ENCODE measurements at places on chromosomes 12 and 14.

GRCh38 chr14:102171173-102172020 is 31.7 kb downstream of the WDR20 start:
- no peak for DNase-seq

- DNase-seq: no peak
Observed at GRCh38 chr12:47954058-47954457, 9.3 kb upstream of the TMEM106C start.

- DNase-seq: no peak
Observed at GRCh38 chr12:92472201-92472600, 230.6 kb upstream of the PLEKHG7 start.

DNA sequence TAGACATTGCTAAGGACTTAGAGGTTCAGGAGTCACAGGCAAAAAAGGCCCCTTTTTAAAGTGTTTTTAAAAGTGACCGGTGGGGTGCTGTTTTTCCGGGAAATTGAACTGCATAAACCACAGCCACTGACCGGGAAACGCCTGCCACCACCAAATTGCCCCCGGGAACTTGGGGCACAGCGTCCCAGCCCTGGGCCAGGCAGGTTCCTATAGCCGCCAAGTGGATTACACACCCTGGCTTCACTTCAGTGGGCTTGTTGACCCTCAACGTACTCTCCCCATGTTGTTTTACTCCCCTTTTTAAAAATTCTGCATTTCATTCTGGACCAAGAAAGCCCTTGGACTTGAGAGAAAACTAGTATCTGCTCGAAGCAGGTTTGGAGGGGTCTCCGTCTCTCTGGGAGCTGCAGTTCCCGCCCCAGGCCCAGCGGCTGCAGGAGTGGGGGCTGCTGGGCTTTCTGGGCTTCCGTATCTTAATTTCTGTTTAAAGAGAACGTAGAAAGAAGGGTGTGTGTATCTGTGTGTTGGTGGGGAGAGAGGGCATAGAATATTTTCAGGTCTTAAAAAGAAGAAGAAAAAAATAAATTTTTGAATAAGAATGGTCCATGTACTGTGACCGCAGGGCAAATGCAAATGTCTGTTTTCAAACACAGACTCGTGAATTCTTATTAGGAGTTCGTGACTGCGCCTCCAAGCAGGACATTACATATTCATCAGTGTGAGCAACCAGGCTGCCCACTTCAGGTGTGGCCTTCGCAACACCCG is 82.9 kb downstream of the PAPOLA start:
- DNase-seq: no peak

- DNase-seq: no peak
Observed at GRCh38 chr12:112443916-112444315, 25.2 kb downstream of the PTPN11 start.

GRCh38 chr14:93972618-93973205 is 3.7 kb downstream of the ASB2 start:
- no peak for DNase-seq

- no peak for DNase-seq
Observed at GRCh38 chr12:83827860-83828259, 1084.7 kb downstream of the SLC6A15 start.

DNA sequence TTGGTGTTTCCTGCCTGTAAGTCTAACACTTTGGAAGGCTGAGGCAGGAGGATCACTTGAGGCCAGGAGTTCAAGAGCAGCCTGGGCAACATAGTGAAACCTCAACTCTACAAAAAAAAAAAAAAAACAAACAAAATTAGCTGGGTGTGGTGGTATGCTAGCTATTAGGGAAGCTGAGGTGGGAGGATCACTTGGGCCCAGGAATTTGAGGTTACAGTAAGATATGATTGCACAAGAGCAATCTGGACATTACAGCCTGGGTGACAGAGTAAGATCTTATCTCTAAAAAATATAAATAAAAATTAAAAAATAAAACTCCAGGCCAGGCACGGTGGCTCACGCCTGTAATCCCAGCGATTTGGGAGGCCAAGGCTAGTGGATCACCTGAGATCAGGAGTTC is 39.8 kb upstream of the CMKLR1 start:
- DNase-seq: no peak

GRCh38 chr14:101721111-101721510 is 40.4 kb upstream of the PPP2R5C start:
- DNase-seq: no peak

DNA sequence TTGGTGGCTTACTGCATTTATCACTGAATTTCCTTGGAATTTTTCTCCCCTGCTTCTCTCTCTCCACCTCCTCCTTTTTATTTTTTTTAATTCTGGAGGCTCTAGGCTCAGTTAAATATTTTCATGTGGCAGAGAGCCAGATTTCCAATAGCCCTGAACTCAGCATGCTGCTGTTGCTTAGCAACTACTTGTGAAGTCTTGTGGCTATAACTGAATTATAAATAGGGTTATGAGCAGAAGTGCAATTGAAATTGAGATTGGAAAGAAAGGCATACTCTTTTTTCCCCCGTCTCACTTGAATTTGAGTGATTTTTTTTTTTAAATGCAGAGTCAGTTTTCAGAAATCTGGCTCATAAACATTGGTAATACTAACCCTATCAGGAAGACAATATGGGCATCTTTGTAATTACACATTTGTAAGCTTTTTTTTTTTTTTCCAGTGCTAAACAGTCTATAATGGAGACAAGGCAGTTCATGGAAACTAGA is 38.3 kb downstream of the ATF7IP start:
- no peak for DNase-seq

DNA sequence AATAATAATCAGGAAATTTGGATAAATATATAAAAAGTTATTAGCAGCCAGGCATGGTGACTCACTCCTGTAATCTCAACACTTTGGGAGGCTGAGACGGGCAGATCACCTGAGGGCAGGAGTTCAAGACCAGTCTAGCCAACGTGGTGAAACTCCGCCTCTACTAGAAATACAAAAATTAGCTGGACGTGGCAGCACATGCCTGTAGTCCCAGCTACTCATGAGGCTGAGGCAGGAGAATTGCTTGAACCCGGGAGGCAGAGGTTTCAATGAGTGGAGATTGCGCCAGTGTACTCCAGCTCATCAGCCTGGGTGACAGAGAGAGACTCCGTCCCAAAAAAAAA is 64.5 kb downstream of the SYT1 start:
- DNase-seq: no peak

- peak; percentile 31 for DNase-seq
Observed at GRCh38 chr12:53677800-53678148, 1.9 kb upstream of the ATP5MC2 start.
